ENCODE measurements at places on chromosomes 16 and 17.

DNA sequence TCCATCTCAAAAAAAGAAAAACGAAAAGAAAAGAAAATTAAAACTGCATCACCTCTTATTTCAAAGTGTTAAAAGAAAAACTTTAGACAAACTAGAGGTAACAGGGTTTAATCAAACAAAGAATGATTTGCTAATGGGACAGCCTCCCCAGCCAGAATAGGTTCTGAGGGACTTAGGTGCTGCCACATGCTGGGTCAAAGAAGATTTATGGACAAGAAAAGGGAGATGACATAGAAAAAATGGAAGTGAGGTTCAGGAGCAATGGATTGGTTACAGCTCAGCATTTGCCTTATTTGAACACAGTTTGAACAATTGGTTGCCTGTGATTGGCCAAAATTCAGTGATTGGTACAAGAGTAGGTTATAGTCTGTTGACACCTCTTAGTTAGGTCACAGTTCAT lies 21.1 kb downstream of the TMC5 start:
- DNase-seq = no peak

GRCh38 chr16:27464626-27465482 lies 62.9 kb downstream of the IL21R start:
- DNase-seq = no peak

- DNase-seq = peak; percentile 50
Observed at GRCh38 chr17:49035470-49036269, 38.5 kb downstream of the IGF2BP1 start.

- DNase-seq = peak; percentile 45
Observed at GRCh38 chr16:75289189-75289588, 37.8 kb upstream of the BCAR1 start.
